ENCODE measurements at places on chromosomes 5 and 9. TPM values are rescaled to one million over a fixed set of nuclear protein-coding genes. Genes with fewer than 3 reads are reported as not detected.

GRCh38 chr5:147751156-147751830 lies 31.2 kb downstream of the JAKMIP2 start:
- H3K36me3 ChIP-seq, result no peaks in the 10 kb centered on the region
- no peak for DNase-seq
- H3K4me3 ChIP-seq, result no peak overlapping the region
- no peaks in the 10 kb centered on the region for H3K27me3 ChIP-seq
- H3K27ac ChIP-seq, result no peak overlapping the region

GRCh38 chr9:129289131-129289731 lies 111.2 kb upstream of the IER5L start:
- H3K27me3 ChIP-seq, result peaks cover 3% of the 10 kb centered on the region
- no peaks in the 10 kb centered on the region for H3K4me1 ChIP-seq
- H3K4me3 ChIP-seq, result no peak overlapping the region
- DNase-seq, result no peak
- no peaks in the 10 kb centered on the region for H3K36me3 ChIP-seq
- no peak overlapping the region for H3K27ac ChIP-seq

DNA sequence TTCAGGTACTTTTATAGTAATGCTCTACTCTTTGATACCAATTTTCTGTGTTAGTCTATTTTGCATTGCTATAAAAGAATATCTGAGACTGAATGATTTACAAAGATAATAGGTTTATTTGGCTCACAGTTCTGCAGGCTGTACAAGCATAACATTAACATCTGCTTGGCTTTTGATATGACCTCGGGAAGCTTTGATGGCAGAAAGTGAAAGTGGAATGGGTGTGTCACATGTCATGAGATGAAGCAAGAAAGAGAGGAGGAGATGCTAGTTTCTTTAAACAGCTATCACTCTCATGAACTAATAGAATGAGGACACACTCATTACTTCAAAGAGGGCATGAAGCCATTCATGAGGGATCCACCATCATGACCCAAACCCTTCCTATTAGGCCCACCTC lies 270.9 kb upstream of the IL12B start:
- H3K36me3 ChIP-seq, result no peaks in the 10 kb centered on the region
- H3K4me3 ChIP-seq, result no peak overlapping the region
- no peak overlapping the region for H3K27ac ChIP-seq
- no peaks in the 10 kb centered on the region for H3K27me3 ChIP-seq

- no peak overlapping the region for H3K4me3 ChIP-seq
- H3K27ac ChIP-seq, result no peak overlapping the region
- peaks cover 12% of the 10 kb centered on the region for H3K36me3 ChIP-seq
- peaks cover 38% of the 10 kb centered on the region for H3K4me1 ChIP-seq
- H3K27me3 ChIP-seq, result no peaks in the 10 kb centered on the region
- no peak for DNase-seq
Measured at GRCh38 chr9:125642311-125642710, 64.7 kb downstream of the MAPKAP1 start.

Gene PKD2L2
- total RNA-seq, result not detected

Gene PLCXD3
- total RNA-seq, result not detected
